ENCODE measurements at places on chromosomes 3 and 15.

DNA sequence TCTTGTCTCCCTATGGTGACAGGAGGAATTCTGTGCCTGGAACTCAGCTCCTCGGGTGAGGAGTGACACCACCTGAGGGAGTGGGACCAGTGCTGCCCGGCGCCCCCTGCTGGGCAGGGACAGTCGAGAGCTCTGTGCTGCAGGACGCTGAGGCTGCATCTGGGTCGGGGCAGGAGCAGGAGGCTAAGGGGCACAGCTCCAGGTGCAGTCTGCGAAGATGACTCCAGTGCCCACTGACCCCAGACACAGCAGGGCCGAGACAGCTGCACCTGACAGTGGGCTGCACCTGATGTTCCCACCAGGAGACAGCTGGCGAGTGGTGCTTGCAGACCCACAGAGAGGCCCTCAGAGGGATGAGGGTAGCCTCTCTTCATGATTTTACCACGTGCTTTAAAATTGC is 152.9 kb downstream of the ATP10A start:
- DNase-seq: no peak

DNA sequence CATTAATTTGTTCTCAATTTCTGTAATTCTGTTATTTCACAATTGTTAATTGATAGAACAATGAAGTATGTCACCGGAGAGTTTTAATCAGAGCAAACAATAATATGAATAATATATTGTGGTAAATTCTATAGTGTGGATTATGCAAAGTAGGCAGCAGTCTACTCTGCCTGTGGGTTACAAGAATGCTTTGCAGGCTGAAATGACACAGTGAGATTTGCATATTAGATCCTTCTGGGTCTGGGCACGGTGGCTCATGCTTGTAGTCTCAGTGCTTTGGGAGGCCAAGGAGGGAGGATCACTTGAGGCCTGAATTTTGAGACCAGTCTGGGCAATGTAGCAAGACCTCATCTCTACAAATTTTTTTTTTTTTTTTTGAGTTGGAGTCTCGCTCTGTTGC is 12.5 kb downstream of the COPG1 start:
- DNase-seq: no peak

DNA sequence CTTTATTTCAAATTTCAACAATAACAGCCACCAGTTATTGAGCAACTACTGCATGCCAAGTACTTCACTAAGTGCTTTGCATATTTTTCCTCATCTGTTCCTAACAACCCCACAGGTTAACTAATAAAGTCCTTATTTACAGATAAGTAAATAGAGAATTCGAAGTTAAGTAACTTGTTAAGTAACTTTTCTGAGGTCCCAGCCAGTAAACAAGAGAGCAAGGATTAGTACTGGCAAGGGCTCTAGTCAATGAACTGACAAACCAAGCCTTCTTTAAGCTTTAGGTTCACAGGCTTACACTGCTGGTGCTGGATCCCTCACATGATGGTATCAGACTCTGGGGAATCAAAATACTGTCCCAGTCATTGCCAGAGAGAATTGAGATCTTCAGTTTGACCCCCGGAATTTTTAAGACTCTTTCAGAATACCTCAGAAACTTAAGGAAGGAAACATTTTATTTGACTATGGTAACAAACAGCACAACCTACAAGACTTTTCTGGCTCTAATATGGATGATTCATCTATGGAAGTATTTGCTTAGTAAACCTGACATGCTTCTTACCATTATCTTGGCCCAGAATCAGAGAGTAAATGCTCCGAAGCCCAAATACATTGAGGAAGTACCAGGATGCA is 16.5 kb downstream of the EMC3 start:
- DNase-seq: no peak

DNA sequence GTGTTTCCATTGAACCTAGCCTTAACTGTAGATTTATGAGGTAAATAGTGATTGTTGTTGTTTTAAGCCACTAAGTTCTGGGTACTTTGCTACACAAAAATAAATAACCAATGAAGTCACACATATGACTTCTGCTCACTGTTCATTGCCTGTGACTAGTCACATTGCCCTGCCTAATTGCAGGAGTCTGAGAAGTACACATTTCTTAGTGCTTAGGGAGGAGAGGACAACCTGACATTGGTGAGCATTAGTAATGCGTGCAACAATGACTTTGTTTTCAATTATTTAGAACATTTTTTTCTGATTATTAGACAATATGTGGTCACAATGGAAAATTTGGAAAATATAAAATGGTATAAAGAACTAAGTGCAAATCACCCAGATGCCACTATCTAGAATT is 133.2 kb upstream of the DAZL start:
- no peak for DNase-seq

DNA sequence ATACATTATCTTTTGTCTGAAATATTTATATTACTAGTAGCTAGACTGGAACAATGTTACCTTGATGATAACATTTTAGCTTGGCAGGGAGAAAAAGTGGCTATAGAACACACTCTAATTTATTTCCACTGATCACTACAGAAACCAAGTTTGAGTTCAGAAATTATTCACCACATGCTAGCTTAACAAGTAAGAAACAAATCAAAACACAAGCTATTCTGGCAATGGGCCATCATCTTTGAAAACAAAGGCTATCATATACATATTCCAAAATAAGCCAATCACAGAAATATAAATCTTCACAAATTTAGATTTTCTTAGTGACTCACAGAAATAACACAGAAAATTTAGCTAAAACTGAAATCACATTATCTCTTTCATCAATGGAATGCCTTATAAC is 17.1 kb downstream of the AQR start:
- no peak for DNase-seq

GRCh38 chr3:134291319-134292254 is 40.9 kb upstream of the RYK start:
- no peak for DNase-seq

- no peak for DNase-seq
Observed at GRCh38 chr3:186456731-186457191, 87.4 kb downstream of the CRYGS start.

DNA sequence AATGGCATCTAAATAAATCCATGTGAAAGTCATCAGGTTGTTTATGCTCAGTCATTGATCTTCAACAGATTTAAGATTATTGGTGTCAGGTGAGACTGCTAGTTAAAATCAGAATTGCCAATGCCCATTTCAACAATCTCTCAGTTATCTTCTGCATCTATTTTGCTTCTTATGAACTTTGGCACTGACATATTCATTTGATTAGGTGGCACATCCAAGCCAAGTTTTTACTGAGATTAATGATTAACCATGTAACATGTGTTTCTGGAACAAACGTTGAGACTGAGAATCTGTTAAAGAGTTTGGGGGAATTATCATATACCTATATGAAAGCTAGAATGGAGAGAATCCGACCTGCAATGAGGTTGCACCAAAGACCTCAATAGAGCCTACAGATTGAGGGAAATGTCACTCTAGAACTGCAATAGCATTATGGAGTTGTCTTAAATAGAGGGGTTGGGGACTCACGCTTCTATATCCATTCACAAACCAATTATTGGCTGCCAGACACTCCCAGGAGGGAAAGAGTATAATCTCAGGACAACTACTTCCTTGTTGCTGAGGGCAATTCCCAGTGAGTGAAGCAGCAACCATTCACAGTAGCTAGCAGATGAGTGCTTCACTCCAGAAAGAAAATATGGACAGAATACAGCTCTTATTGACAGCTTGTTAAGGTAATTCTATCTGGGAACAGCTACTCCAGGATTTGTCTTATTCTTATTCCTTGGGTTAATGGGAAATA is 891.3 kb downstream of the SQOR start:
- no peak for DNase-seq

DNA sequence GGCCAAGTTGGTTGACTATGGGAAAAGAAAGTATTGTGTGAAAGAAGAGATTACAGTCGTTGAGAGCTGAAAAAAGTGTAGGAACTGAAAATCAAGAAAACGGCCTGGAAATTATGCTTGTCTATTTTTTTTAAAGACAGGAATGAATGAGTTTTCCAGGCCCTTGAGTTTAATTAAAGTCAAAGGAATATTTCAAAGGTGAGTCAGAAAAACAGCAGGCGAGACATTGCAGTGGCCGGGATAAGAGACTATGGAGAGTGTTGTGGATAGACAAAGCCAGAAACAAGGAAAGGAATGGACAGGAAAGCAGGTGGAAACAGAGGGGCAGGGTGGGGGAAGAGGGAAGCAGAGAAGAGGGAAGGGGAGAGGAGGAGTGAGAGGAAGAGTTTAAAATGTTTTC is 275.1 kb upstream of the LRTM1 start:
- DNase-seq: no peak

- DNase-seq: no peak
Observed at GRCh38 chr3:177295116-177295515, 97.8 kb upstream of the TBL1XR1 start.

DNA sequence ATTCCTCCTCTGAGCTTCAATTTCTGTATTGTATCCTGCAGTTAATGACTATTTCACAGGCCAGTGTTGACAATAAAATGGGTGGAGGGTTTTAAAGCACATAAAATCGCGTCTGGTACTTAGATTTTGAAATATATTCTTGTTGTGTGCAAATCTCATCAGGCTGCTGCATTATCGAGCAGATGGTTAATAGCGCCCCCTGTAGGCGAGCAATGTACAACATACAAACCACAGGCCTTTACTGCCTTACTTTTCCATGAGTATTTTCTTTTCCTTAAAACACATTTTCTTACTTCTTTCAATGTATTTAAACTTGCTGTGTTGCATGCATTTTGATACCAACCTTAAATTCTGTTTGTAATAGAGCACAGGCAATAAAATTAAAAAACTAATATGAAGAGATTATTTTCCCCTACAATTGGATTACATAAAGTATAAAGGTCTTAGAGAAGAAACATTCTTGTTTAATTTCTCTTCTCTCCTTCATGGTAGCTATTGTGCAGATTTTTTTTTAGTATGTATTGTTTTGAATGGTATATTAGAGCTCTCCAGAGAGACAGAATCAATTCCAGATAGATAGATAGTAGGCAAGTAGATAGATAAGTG is 608.4 kb downstream of the CADM2 start:
- peak; percentile 55 for DNase-seq

DNA sequence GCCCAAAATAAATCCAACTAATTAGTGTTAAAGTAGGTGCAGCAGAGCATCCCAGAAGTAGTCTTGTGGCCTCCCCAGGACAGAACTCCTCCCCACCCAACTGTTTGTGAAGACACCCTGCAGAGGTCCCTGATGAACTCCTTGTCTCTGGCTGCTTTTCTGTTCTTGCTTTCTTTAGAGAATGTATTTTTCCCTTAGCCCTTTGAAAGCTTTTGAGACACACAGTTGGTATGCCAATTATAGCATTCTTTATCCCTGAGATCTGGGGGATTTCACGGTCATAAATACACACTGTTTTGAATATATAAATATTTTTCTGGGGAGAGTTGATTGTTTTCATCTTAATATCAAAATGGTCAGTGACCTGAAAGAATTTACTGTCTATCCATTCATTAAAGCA is 9.8 kb downstream of the TFG start:
- DNase-seq: no peak

DNA sequence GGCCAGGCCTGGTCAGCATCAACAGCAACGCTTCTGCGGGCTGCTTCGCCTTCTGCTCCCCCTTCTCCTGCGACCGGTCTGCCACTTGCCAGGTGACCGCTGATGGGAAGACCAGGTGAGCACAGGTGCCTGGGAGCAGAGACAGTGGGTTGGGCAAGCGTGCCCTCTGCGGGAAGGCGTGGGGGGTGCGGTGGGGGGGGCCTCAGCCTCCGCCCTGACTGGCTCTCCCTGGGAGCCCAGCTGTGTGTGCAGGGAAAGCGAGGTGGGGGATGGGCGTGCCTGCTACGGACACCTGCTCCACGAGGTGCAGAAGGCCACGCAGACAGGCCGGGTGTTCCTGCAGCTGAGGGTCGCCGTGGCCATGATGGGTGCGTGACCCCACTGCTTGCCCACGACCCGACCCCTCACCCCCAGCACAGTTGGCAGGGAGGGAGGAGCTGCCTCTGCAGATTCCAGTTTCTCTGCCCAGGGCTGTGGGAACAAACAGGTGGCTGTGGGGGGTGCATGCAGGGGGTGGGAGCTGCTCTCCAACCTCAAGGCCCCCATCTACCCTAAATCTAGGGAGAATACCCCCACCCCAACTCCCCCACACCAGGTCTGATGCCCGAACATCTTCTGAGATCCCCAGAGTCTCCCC is 8.8 kb downstream of the STAB1 start:
- no peak for DNase-seq

DNA sequence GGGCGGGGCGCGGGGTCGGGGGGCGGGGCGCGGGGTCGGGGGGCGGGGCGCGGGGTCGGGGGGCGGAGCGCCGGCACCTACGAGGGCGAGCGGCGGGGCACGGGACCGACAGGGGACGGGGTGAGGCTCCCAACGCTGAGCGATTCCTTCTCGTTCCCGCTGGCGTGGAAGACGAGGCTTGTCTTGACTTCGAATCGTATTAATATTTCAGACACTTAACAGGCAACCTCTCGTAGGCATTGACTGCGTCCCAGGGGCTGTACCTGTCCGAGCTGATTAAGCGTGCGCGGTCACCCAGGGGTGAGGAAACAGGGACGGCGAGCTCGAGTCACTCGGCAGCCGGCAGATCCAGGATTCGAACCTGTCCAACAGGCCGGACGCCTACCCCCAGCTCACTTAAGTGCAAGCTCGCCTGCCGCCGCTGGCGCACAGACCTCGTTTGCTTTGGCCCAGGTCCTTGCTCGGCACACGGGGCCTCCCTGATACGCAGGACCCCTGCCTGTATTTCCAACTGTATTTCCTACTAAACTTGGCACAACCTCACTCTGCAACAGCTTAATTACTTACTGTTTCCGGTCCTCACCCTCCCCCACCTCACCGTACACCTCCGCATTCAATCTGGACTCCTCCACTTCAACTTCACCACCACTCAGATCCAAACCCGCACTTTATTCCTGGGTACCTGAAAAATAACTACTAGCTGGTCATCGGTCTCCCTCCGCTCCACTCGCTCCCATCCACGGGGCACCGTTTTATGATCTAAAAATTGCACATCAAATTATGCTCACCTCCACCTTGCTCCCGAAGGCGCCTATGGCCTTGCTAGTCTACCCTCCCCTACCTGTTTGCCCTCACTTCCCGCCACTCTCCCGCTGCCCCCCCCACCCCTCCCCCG is 722 bp upstream of the ZXDC start:
- peak; percentile 40 for DNase-seq

DNA sequence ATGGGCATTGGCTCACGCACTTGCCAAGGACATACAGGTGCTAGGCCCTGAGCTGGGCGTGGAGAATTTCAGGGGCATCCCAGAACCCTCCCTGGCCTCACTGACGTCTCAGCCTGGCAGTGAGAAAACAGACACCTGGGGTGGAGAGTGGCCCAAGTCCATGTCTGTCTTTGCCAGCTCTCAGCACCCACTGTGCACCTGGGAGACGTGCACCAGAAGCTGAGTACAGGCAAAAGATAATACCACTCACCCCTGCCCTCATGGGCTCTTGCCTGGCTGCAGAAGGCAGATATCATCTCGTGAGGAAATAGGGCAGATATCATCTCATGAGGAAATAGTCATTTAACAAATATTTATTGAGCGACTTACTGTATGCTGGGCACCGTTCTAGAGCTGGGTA is 8.0 kb downstream of the LOXL1 start:
- no peak for DNase-seq

- DNase-seq: no peak
Observed at GRCh38 chr15:58432401-58432800, 610 bp downstream of the LIPC start.
